Iris pigment epithelial cell (primary cell): ENCODE measurements at places on chromosomes 7 and 10.

DNA sequence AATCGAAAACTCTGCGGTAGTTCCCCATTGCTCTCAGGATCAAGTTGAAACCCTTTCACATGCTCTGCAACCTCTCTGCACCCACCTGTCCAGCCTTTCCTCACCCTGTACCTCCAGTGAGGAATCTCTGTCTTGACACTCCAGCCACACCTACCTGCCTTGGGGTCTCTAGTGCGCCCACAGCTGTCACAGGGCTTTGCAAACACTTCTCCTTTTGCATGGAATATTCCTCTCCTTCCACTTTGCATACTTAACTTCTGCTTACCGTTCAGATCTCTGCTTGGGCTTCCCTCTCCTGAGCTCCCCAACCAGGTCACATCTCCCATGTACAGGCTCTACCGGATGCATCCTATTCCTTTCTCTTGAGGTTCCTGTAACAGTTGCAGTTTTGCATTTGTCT, 6.6 kb upstream of the ZYX start:
- DNase-seq, result no peak

GRCh38 chr10:28996947-28997551, 291.8 kb upstream of the LYZL1 start:
- DNase-seq, result no peak

DNA sequence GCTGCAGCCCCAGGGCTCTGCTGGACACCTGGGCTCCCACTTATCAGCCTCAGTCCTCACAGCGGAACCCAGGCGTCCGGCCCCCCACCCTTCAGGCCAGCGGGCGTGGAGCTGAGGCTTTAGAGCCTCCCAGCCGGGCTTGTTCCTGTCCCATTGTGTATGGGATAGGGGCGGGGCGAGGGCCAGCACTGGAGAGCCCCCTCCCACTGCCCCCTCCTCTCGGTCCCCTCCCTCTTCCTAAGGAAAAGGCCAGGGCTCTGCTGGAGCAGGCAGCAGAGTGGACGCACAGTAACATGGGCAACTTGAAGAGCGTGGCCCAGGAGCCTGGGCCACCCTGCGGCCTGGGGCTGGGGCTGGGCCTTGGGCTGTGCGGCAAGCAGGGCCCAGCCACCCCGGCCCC, 2.7 kb downstream of the NOS3 start:
- DNase-seq, result no peak

DNA sequence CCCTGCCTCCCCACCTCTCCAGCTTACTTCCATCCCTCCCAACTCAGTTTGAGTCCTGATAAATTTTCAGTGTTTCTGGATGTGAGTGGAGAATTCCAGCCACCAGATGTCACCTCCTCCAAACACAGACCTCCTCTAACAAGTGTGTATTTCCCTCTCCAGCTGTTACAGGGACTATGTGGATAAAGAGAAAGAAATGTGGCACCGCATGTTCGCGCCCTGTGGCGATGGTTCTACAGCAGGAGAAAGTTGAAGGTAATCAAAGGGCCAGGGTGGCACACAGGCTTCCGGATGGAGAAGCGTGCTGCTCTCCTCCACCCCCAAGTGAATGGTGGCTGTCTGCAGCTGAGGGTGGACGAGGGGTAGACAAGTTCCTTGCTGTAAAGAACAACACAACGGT, 14.7 kb downstream of the FKBP6 start:
- DNase-seq, result peak; percentile 67

DNA sequence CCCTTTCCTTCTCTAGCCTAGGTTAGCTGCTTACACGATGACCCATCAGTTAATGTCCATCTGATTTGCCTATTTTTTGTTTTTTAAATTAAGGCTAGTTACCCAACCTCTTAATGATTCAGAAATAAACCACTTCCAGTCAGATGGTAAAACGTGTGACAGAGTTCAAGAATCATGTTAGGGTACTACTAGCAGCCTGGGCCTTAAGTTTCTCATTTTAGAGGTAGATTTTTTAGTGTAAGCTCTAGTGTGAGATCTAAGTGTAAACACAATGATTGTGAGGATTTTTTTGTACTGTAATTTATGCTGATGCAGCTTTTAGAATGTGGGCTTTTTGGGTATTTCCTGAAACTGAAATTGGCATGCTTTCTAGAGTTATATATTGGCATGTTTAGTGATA, 130.0 kb downstream of the CDK14 start:
- DNase-seq, result peak; percentile 52

DNA sequence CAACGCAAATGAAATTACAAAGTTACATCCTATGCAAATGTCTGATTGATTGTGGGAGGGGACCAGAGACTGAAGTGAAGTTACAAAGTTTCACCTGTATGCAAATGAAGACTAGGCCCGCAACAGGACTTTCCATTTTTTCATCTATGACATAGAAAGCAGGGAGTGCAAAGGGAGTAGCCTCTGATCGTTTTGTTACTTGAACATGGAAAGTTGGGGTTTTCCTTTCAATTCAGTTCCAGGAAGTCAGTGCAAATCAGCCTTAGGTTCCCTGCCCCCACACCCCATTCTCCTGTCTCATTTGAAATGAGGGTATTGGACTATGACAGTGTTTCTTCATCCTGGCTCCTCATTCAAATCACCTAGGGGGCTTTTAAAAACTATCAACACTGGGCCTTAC, 96.9 kb upstream of the HABP2 start:
- no peak for DNase-seq

GRCh38 chr10:125548878-125549277, 134.1 kb downstream of the TEX36 start:
- no peak for DNase-seq

DNA sequence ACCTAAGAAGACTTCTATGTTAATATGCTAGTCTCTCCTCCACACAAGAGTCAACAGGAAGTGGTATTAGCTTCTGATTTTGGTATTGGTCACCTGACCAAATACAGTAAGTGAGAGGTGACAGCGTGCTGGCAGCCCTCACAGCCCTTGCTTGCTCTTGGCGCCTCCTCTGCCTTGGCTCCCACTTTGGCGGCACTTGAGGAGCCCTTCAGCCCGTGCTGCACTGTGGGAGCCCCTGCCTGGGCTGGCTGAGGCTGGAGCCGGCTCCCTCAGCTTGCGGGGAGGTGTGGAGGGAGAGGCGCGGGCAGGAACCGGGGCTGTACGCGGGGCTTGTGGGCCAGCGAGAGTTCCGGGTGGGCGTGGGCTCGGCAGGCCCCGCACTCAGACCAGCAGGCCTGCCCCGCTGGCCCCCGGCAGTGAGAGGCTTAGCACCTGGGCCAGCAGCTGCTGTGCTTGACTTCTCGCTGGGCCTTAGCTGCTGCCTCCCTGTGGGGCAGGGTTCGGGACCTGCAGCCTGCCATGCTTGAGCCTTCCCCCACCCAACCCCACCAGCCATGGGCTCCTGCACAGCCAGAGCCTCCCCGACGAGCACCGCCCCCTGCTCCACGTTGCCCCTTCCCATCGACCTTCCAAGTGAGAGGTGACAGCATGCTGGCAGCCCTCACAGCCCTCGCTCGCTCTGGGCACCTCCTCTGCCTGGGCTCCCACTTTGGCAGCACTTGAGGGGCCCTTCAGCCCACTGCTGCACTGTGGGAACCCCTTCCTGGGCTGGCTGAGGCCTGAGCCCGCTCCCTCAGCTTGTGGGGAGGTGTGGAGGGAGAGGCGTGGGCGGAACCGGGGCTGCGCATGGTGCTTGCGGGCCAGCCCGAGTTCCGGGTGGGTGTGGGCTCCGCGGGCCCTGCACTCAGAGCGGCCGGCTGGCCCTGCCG, 4.2 kb upstream of the ACSL5 start:
- DNase-seq, result no peak

DNA sequence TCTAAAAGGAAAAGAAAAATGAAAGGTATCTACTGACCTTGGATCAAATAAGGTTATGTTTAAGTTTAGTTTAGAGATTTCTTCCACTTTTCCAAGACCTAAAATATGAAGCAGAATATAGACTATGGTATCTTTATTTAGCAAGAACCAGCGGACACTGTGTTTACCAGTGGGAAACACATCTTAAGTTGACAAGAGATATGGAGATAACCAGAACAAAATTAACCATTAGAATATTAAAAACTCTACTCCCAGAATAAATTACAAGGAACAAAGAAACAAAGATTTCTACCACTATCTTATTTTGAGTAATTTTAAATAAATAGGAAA, 86.9 kb downstream of the IMMP2L start:
- no peak for DNase-seq

DNA sequence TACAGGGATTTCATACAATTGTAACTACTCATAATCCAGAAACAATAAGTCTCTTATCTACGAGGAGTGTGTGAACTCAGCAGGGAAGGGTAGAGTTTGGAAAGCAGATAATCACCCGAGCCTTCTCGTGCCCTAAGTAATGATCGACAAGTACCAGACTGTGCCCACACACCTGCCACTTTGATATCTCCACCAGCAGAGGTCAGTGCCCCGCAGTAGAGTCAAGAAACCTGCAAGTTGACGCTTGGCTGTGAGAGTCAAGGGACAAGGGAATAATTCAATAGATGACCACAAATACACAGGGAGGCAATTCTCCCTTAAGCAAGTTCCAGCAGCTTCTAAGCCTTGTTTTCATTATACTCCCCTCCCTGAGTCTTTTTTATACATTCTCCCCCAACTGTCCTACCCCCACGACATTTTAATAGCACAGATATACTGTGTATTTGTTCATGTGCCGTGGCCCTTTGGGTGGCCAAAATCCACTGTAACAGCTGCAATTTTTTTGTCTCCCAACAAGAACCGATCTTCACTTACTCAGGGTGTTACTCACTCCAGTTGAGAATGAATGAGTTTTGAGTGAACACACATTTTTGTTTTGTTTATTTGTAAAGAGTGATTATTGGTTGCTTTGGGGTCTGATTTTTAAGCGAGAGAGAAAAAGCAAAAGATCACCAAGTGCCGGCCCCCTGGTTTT, 106.9 kb upstream of the RHEB start:
- DNase-seq, result peak; percentile 38

- DNase-seq, result peak; percentile 71
Observed at GRCh38 chr7:28921822-28922221, 36.3 kb downstream of the TRIL start.

DNA sequence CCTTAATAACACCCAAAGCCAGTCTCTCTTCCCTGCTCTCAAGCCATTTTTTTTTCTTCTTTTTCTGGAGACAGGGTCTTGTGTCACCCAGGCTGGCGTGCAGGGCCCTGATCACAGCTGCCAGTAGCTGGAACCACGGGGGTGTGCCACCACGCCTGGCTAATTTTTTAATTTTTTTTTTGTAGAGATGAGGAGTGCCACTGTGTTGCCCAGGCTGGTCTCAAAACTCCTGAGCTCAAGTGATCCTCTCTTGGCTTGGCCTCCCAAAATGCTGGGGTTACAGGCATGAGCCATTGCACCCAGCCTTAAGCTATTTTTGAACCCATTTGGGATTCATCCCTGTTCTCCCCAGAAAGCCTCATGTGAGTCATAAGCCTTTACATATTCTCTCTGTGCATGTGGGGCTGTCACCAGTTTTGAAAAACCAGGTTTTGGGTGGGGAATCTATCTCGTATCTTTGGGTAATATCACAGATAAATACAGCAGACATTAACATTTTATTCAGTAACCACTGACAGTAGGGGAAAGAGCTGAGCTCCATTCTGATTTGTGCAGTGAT, 15.5 kb downstream of the ZNF487 start:
- DNase-seq, result no peak

GRCh38 chr7:33157311-33157710, 27.9 kb downstream of the BBS9 start:
- DNase-seq, result peak; percentile 28

- DNase-seq, result no peak
Observed at GRCh38 chr10:113322843-113323242, 230.0 kb upstream of the HABP2 start.

DNA sequence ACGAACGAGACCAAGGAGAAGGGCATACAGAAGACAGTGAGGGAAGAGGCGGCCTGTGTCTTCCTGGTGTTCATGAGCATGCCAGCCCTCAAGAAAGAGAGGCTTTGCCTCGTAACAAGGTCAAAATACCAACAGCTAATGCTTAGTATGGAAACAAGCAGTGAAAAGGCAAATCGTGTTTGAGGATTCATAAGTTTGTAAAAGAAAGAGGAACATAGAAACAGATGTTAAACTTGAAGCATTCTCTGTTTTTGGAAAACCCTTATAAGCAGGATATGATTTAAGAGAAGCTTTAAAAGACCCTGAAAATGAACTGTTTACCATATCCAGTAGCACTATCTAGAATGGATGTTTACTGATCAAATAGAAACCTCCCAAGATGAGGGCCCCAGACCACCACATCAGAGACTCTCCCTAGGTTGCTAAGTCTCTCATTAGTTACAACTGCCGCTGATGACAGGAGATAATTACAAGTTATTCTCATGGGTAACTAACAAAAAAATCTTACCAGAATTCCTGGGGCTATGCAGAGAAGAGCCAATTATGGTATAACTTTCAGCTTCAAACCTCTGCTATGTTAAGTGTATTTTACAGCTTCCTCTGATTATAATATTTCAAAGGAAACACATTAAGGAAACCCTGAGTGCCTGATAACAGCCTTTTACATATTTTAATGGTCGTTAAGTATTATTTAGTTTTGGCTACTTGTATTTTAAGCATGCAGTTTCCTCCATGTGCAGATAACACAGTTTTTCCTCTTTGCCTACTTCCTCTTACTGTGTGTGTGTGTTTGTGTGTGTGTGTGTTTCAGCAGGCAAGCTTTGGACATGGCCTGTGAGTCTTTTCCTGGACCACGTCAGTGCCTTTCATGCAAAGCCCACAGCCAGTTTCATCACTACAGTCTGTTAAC, 17.9 kb downstream of the JCAD start:
- DNase-seq, result no peak

DNA sequence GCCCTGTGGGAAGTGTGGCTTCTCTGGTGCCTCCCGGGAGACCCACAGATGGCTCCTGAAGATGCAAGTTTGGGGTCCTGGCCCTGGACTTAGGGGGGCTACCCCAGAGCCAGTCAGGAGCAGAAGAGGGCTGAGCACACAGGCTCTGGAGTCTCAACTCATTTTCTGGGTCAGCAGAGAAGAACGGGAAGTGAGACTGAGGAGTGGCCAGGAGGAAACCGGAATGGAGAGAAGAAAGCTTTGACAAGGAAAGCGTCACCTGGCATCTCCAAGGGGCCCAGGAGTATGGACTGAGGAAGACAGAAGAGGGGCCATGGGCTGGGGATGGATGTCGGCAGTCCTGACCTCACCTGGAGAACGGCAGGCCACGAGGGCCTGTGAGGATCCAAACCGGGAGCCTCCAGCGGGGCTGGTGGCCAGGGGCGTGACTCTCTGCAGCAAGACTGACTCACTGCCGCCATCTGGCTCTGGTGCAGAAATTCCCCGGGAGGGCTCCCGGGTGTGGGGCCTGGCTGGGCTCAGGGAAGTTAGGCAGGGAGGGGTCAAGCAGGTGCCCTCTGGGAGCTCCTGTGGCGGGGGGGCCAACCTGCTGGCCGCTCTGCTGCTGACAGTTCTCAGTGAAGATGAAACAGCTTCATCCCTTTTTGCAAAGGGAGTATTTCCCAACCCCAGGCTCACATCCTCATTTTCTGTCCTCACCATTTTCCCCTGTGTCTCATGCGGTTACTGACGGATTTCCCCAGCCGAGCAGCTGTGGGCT, 23.6 kb downstream of the DAGLB start:
- DNase-seq, result no peak

- peak; percentile 87 for DNase-seq
Observed at GRCh38 chr7:28984631-28985030, 26.5 kb upstream of the TRIL start.
